Activated CD4-positive, alpha-beta T cell treated with anti-CD3 and anti-CD28 coated beads for 24 hours (primary cell): ENCODE measurements at places on chromosomes 2 and 18.

- DNase-seq: no peak
Measured at GRCh38 chr18:47175283-47175897, 774 bp downstream of the IER3IP1 start.

GRCh38 chr2:28342081-28342967, 50.3 kb upstream of the FOSL2 start:
- DNase-seq: no peak

DNA sequence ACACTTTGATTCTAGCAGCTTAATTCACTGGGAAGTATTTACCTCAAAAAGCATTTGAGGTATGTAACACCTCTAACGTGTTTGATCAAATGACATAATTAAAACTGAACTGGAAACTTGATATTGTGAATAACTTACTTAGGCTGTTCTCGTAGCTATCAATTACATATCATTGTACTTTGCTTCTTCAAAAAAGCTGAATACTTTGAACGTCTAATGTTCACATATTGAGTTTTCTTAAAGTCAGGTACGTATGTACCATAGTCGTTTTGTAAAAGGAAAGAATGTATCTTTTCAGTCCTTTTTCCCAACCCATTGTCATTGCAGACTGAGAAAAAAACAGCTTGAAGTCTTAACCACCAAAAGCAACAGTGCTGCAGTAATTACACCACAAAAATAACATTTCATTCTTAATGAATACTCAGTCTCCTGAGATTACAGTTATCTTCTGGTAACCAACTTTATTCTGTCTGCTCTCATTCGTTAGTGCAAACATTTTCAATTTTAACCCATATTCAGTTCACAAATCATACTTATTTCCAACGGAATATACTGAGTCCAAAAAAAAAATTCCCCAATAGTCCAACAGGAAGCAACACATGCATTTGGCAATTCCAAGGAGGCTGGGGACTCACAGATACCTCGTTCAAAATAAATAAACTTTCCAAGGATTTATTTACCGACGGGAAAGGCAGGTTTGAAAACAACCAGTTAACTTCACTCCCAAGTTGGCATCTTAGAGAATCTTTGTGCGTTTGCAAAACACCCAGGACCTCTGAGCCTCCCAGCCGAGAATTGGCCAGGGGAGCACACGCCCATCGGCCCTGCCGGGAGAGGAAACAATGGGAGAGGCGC, 1.1 kb downstream of the CHN1 start:
- DNase-seq: no peak

DNA sequence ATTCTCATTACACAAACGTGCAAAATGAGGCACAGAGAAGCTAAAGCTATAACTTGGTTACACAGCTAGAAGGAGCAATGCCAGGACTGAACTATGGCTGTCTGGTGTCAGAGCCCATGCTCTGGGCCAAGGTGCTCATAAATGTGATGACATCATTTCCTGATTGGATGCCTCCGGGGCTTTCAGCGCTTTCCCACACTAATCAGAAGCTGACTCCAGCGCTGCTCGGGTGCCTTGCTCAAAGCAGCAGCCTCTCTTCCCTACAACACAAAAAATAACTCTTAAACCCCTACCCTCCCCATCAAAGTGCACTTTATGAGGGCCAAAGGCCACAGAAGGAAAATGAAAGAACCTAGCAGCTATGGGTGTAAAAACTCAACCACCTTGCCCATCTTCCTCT, 90.7 kb downstream of the STK39 start:
- DNase-seq: no peak

DNA sequence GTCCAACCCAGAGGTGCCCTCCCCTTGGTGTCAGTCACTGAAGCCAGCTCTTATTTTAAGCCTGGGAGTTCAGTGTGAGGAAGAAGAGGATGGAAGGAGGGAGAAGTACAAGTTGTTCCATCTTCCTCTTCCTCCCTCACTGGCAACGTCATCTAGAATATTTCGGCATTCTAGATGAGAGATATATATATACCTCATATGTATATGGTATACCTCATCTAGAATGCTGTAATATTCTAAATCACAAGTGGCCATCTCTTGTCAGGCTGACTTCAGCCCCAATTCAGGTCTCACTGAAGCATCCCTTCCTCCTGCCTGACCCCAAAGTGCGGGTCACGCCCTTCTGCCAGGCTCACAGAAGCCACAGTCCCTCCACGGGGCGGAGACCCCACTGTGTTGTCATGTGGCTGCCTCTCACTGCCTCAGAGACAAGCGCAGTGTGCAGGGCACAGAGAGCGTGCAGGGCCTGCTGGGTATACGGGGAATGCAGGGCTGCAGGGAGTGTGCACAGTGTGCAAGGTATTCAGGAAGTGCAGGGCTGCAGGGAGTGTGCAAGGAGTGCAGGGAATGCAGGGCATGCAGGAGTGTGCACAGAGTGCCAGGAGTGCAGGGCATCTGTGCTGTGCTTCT, 32.8 kb upstream of the B3GNT7 start:
- no peak for DNase-seq

GRCh38 chr2:218645126-218645525, 14.3 kb downstream of the ZNF142 start:
- no peak for DNase-seq

DNA sequence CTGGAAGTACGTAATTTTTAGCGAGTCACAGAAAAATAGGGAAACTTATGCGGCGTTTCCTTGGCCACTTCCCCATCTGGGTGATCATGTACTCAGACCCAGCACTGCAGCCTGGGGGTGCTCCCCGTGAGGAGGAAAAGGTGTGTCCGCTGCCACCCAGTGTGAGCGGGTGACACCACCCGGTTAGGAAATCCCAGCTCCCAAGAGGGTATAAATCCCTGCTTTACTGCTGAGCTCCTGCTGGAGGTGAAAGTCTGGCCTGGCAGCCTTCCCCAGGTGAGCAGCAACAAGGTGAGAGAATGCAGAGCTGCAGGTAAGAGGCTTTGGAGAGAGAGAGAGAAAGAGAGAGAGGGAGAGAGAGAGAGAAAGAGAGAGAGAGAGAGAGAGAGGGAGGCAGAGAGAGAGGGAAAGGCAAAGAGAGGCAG, at the start of gene IL1R2:
Gene IL1R2, plus strand, starts transcription at position 240 of the 425 bp plus-strand sequence. CDS start 16,616 bp downstream, outside the sequence.
- no peak for DNase-seq

GRCh38 chr2:71611781-71612527, 158.6 kb downstream of the DYSF start:
- no peak for DNase-seq

DNA sequence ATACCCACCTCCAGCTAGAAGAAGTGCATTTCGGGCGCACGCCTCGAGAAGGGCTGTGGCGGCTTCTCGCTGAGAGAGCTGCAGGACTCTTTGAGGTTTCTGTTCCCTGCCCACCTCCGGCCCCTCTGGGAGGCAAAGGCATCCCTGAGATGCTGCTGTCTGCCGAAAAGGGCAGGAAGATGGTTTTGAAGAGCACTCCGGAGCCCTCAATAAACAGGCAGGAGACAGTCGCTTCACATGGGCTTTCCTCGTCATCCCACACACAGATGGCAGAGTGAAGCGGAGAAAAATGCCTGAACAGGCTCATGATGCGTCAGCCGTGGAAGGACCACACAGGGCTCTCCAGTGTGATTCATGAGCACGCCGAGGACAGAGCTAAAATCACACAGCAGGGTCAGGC, 25.4 kb upstream of the GLI2 start:
- no peak for DNase-seq

DNA sequence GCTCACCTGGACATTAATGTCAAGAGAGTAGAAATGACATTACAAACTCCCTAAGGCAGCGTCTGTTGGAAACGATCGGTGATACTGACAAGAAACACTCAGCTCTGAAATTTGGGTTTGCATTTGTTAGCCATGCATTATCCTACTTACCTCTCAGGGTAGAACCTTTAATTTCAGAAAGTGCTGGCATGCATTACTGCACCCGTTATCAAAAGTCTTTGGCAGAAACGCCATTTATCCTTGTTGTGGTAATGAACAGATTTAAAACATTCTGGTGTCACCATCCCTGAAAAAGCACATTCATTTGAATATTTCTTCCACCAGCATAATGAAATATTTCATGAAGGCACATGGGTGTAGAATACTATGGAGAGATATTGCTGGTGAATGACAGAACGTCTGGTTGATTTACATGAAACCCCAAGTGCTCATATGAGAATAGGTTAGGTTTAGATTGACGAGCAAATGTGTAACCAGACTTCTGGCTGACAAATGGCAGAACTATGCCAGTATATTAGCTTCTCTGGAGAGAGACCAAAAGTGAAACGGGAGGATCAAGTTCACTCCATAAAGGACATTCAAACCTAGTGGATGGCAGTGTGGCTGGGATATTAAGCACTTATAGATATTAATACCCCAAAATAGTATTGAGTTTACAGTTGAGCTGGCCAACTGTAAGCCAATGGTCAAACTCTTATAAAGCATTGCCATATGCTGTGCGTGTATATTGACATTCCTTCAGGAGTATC, 53.5 kb upstream of the ITGB6 start:
- no peak for DNase-seq

DNA sequence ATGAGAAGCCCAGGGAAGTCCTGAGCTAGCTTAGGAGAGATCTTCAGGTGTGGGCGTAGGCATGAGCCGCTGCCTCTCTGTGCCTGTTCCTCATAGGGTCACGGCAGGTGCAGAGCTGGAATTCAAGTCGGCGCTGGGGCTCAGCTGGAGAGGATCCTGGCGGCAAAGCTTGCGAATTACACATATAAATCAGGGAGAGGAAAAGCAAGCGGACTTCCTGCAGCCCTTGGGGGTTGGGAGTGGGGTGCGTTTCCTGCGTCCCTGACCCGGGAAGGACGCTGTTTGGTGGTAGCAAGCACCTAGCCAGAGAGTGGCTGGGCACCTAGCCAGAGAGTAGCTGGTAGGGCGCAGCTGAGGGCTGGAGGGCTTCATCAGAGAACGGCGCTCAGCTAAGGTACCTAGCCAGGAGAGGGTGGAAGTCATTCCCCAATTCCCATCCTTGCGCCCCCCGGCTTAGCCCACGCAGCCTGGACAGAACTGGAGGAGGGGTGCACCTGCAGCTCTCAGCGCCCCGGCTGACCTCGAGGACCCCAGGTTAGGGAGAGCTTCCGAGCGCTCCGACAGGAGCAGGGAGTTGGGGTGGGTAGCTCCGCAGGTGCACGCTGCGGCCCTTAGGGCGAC, 459 bp upstream of the EFR3B start:
- DNase-seq: no peak

DNA sequence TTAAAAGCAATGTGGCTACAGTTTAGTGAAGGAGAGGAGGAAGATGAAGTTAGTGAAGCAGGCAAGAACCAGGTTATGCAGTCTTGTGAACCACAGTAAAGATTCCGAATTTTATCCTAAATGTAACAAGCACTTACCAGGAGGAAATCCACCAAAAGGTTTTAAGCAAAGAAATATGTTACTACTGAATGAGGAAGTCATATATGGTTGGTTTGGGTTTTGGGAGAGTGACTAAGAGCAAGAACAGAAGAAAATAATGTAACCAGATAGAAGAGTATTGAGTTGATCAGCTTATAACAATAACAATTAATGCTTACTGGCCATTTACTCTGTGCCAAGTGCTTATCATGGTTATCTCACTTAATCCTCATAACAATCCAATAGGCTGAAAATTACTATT, 1.9 kb downstream of the USP37 start:
- DNase-seq: no peak

GRCh38 chr18:830315-830901, 18.4 kb upstream of the YES1 start:
- DNase-seq: no peak
